ENCODE measurements at places on chromosomes 6 and 20. TPM values are rescaled to one million over a fixed set of nuclear protein-coding genes. Genes with fewer than 3 reads are reported as not detected.
A peak's percentile ranks its signal among the peaks of the same experiment; 100 is the strongest.

DNA sequence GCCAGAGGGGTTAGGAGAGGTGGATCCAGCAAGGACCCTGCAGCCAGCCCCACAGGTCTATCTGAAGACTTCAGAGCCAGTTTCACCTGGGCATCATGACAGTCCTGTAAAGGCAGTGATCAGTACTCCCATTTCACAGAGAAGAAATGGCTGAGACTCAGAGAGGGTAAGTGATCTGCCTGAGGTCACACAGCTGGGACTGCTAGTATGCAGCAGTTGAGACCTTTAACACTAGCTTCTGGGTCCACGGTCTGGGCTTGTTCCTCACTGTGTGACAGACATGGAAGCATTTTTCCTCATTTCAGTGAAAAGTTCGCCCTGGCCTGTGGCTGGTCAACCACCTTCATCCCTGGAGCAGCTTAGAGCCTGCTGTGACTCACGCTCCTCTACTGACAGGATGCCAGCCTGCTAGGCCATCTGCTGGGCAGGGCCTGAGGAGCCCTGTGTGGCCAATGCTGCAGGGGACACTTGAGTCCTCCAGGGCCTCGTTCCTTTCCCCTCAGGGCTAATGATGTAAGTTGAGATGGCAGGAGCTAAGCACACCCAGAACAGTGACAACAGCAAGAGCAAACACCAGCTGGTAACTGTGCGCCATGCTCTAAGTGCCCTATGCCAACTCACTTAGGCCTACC lies 192.0 kb downstream of the LRFN2 start:
- no peak for DNase-seq

- DNase-seq, result no peak
These were observed 33.7 kb upstream of the PAQR8 start for GRCh38 chr6:52328303-52328662.

GRCh38 chr6:24908650-24909035 lies 27.1 kb downstream of the RIPOR2 start:
- no peak for DNase-seq

- peak; percentile 29 for DNase-seq
These were observed 586.0 kb upstream of the CHD6 start for GRCh38 chr20:42204109-42204660.

GRCh38 chr20:23266530-23267398 lies 83.8 kb upstream of the NXT1 start:
- DNase-seq, result no peak

DNA sequence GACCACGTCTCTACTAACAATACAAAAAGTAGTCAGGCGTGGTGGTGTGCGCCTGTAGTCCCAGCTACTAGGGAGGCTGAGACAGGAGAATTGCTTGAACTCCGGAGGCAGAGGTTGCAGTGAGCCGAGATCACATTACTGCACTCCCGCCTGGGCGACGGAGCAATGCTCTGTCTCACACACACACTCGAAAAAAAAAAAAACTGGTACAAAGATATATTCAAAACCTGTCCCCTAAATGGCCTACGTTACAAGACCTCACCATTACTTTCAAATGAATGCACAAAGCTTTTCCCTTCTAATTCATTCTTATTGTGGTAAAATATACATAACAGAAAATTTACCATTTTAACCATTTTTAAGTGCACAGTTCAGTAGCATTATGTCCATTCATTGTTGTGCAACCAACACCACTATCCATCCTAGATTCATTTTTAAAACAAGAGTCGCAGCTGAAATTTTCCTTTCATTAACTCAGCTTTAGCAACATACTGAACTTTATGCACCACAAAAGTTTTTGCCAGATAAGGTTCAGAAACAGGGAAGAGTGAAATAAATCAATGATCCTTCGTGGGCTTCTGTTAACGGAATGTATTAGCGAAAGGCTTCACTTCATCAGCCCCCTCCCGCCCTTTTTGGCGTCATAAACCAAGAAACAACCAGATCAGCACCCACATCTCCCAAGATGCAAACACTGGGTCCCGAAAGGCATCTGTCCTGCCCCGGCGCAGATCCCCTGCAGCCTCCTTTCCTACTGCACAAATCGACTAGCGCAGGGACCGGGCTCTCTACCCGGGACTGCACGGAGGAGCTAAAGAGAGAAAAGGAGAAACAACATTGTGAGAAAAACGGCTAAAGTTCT lies 825 bp upstream of the FAM135A start:
- DNase-seq, result no peak

Gene FRK
- 1.3 TPM for total RNA-seq

GRCh38 chr20:57169162-57169561 lies 97.3 kb downstream of the BMP7 start:
- no peak for DNase-seq

Gene RIPK1
- total RNA-seq, result 22.6 TPM

Gene CENPW
- total RNA-seq, result not detected

- no peak for DNase-seq
These were observed 258.3 kb downstream of the NFATC2 start for GRCh38 chr20:51284176-51284575.

- no peak for DNase-seq
These were observed 84.9 kb downstream of the ASCC3 start for GRCh38 chr6:100796049-100796823.
